Stimulated activated CD4-positive, alpha-beta T cell treated with anti-CD3 and anti-CD28 coated beads, Interleukin-2, amount 100 ng/mL, for 48 hours (primary cell): ENCODE measurements at places on chromosomes 5 and 9.

- DNase-seq, result no peak
Observed at GRCh38 chr5:107341376-107342084, 329.2 kb downstream of the EFNA5 start.

GRCh38 chr5:176612855-176613254, 2.9 kb upstream of the GPRIN1 start:
- no peak for DNase-seq

DNA sequence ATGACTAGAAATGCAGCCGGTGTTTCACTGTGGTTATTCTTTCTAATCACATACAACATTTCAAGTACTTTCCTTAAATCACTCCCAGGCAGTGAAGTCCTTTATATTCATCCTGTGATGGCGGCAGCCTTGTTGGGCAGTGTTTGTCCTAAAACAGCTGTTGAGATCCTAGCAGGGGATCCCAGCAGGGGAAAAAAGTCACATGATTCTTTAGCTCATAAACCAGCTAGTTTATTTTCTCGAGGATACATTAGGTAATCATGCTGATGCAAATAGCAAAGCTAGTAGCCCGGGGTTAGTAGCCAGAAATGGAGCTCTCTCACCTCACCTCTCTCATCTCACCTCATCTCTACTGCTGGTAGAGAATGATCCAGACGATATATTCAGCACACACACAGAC, 70.5 kb downstream of the FOXD1 start:
- no peak for DNase-seq

DNA sequence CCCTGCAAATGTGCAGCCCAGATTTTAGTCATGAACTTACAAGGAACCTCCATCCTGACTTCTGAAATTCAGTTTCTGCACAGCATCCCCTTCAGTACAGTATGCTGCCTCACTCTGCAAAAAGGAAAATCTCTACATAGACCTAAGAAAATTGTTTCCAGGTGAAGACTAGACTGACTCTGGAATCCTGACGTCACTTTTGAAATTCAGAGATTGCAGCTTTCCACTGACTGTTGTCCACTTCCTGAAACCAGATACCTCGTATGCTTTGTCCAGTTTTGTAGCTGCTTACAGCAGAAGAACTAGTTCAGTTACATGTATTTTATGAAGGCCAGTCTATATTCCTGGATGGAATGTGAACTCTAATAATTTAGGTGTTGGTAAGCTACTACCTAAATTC, 629.3 kb upstream of the ST8SIA4 start:
- DNase-seq, result no peak

GRCh38 chr9:12956805-12957204, 182.0 kb downstream of the LURAP1L start:
- no peak for DNase-seq

DNA sequence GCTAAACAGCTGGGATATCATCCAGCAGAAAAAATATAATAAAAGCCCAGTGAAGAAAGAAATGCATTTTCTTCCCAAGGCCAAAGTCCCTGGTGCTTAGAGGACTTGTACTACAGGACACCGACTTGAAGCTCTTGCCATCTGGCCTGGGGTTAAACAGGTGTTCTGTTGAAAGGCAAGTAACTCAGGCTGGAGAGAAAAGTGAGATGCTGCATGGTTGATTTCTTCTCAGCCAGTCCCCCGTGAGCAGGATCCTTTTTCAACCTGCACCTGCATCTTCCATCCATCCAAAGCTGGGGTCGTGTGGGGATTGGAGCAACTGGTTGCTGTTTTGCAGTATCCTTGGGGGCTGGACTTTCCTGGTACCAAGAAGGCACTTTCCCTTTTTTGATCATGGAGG, 146.1 kb upstream of the RPS23 start:
- DNase-seq, result no peak

DNA sequence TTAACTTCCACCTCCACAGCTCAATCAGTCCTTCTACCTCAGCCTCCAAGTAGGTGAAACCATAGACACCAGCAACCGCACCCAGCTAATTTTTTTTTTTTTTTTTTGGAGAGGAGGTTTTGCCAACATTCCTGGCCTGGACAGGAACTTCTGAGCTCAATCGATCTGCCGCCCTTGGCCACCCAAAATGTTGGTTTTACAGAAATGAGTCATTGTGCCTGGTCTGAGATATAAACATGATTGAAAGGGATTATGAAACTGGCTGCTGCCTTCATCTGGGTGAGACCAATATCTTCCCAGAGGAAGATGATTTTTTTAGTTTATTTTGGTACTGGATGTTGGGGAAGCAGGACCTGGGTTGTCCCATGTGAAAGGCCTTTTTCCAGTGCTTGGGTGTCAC, 9.2 kb downstream of the TAF11L12 start:
- DNase-seq, result no peak

DNA sequence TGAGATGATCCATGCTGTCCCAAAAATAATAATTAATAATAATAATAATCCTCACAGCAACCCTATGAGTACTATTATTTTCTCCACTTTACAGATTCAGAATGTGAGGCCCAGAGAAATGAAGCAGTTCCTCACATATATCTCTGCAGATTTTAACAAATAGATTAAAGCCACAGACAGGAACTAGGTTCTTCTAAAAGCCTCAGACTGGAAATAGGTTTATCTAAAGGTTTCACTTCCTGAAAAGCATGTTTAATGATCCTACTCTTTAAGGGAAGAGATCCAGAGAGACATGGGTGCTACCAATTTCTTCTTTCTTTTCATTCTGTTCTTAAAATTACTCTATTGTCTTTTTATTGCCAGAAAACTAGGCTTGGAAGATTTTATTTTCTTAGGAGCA, 1079.4 kb upstream of the COX7C start:
- no peak for DNase-seq

DNA sequence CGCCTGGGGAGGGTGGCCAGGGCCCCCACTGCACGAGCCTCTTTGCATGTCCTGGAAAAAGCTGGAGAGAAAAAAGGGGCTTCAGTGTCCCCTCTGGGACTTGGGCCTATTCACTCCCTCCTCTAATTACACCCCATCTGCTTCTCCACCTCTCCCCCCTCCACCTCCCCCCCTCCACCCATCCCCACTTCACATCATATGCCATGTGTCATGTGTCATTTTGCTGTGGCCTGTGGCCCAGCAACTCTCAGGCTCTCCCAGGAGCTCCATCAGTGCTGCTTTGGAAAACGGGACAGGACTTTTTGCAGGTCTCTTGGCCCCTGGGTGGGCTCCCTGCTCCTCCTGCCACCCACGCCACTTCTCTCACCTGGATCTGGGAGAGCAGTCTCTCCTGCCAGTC, 68.7 kb downstream of the NTNG2 start:
- DNase-seq, result no peak

DNA sequence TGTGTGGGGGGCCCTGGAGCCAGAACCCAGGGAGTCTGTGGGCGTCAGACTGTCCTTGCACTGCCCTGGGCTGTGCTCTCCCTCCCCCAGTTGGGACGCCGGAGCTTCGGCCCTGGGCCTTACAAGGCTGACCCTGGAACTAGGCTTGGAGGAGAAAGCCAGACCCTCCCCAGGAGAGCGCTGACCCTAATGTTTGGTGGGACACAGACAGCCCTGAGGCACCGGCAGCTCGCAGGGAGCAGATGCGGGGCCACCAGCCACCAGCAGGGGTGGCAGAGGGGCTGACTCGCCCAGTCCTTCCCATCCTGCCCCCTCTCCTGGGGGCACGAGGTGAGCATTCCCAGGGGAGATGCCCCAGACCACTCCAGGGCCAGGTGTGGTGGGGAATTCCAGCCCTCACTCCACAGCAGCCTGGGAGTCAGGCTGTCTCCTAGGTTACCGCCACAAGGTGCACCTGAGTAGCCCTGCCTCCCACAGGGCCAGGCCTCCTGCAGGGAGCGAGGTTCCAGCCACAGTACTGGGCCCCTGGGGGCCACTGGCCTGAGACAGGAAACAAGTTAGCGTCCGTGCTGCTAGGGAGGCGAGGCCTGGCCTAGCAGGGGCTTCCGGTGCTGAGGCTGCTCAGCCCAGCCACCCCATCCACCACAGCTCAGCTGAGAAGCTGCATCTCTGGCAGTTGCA, 134.6 kb downstream of the OLFM1 start:
- DNase-seq, result no peak
